ENCODE measurements at places on chromosomes 16 and 17. TPM values are rescaled to one million over a fixed set of nuclear protein-coding genes. Genes with fewer than 3 reads are reported as not detected.
A peak's percentile ranks its signal among the peaks of the same experiment; 100 is the strongest.

GRCh38 chr17:73968680-73969079, 234.8 kb upstream of the RPL38 start:
- no peaks in the 10 kb centered on the region for H3K36me3 ChIP-seq
- no peaks in the 10 kb centered on the region for H3K4me1 ChIP-seq

DNA sequence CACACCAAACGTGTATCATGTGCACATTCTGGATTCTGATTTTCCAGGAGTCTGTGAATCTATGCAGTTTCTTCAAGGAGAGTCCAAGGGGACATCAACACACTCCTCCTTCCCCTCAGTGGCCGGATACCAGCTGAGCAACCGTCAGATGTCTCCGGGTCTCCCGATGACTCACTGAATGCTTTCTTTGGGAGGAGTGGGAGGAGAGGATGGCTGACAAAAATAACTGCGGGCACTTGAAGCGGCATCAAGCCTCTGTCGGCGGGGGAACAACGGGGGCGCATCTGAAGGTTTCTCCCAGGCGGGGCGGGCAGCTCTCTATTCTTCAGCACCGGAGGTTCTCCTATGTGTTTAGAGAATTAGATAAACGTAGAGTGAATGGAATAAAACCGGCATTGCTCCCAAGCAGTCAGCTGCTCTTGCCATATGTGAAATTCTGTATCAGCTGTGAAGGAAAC, 24.6 kb upstream of the LRRC75A start:
- no peak overlapping the region for H3K27ac ChIP-seq
- peaks cover 12% of the 10 kb centered on the region for H3K4me1 ChIP-seq

- no peaks in the 10 kb centered on the region for H3K36me3 ChIP-seq
- peaks cover 7% of the 10 kb centered on the region for H3K4me1 ChIP-seq
- H3K27ac ChIP-seq = no peak overlapping the region
- no peak for DNase-seq
- no peaks in the 10 kb centered on the region for H3K27me3 ChIP-seq
- H3K4me3 ChIP-seq = no peak overlapping the region
Observed at GRCh38 chr17:27654136-27654535, 23.1 kb downstream of the LGALS9 start.

DNA sequence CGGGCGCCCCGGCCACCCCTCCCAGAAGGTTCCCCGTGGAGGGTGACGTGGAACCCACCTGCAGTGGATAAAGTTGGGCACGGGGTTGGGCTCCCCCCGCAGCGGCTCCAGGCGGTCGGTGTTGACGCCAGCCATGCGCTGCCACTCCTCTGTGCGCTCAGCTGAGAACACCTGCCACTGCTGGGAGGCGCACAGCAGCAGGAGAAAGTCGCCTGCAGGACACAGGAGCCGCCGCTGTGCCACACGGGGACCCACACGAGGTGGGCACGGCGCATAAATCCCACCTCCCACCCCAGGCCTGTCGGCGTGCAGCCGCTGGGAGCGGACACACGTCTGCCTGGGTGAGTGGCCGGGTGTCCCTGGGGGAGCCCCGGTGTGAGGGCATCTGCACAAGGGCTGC, 20.7 kb downstream of the CTU2 start:
- no peaks in the 10 kb centered on the region for H3K27me3 ChIP-seq
- DNase-seq = no peak
- H3K4me3 ChIP-seq = no peak overlapping the region
- no peak overlapping the region for H3K27ac ChIP-seq

- H3K4me3 ChIP-seq = no peak overlapping the region
- no peak overlapping the region for H3K27ac ChIP-seq
- H3K36me3 ChIP-seq = no peaks in the 10 kb centered on the region
- DNase-seq = no peak
- H3K4me1 ChIP-seq = no peaks in the 10 kb centered on the region
- H3K27me3 ChIP-seq = no peaks in the 10 kb centered on the region
Observed at GRCh38 chr16:2948807-2949704, 15.0 kb upstream of the KREMEN2 start.

DNA sequence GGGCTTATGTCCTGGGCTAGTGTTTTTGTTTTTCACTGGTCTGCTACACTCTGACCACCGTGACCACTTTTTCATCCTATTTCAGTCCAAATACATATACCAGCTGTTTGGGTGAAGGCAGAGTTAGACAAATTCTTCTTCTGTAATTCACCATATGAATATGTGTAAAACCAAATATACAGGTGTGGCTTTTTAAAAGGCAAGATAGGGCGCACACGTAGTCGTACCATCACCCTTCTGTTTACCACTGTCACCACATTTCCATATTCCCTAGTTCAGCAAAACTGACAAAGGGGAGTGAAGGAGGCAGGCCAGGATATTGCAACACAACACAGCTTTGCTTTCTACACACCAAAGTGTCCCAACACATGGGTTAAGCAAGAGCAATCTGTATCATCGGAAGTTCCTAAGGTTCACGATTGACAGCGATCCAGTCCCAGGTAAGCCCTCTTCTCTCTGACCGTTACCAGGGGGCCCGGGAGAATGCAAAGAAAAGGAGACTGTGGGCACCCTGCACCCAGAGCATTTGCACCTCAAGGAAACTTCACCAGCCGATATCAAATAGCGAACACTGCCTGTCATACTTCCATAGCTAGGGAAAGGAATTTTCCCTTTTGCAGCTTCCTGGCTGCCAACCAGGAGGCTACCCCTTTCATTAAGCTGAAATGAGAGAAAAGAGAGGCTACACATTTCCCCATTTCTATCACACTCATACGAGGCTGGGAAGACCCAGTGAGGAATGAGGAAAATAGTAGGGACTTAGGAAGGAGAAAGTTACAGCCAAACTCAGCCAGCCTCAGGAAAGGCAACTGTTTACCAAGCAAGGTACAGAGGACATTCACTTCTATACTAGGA, 23.1 kb downstream of the CREBBP start:
- H3K27ac ChIP-seq = peak overlapping the region; percentile 7
- H3K36me3 ChIP-seq = no peaks in the 10 kb centered on the region
- DNase-seq = no peak
- H3K4me3 ChIP-seq = no peak overlapping the region

GRCh38 chr16:528111-529011, 849 bp downstream of the CAPN15 start:
- H3K36me3 ChIP-seq = peaks cover 21% of the 10 kb centered on the region
- H3K27me3 ChIP-seq = no peaks in the 10 kb centered on the region
- H3K27ac ChIP-seq = peak overlapping the region; percentile 92
- peaks cover 21% of the 10 kb centered on the region for H3K4me1 ChIP-seq
- peak; percentile 24 for DNase-seq
- H3K4me3 ChIP-seq = peak overlapping the region; percentile 95

DNA sequence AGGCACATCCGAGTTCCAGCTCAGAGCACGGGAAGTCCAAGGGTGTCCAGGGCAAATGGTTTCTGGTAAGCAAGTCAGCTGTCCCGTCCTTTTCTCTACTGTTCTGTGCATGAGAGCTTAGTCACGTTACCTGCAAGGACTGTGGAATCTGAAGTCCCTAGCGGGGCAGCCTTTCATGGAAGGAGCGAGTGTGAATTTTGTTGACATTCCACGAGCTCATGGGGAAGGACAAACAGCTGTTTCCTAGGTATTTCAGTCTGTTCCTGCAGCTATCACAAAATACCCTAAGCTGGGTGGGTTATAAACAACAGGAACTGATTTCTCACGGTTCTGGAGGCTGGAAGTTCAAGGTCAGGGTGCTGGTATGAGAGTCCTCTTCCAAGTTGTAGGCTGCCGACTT, 109.2 kb downstream of the SDR42E1 start:
- H3K4me1 ChIP-seq = no peaks in the 10 kb centered on the region
- no peak overlapping the region for H3K27ac ChIP-seq
- no peak overlapping the region for H3K4me3 ChIP-seq
- no peaks in the 10 kb centered on the region for H3K27me3 ChIP-seq

- H3K36me3 ChIP-seq = no peaks in the 10 kb centered on the region
- H3K27me3 ChIP-seq = peaks cover 44% of the 10 kb centered on the region
- peak; percentile 16 for DNase-seq
- H3K4me3 ChIP-seq = no peak overlapping the region
- no peak overlapping the region for H3K27ac ChIP-seq
Observed at GRCh38 chr17:33667052-33667509, 374.0 kb upstream of the ASIC2 start.

DNA sequence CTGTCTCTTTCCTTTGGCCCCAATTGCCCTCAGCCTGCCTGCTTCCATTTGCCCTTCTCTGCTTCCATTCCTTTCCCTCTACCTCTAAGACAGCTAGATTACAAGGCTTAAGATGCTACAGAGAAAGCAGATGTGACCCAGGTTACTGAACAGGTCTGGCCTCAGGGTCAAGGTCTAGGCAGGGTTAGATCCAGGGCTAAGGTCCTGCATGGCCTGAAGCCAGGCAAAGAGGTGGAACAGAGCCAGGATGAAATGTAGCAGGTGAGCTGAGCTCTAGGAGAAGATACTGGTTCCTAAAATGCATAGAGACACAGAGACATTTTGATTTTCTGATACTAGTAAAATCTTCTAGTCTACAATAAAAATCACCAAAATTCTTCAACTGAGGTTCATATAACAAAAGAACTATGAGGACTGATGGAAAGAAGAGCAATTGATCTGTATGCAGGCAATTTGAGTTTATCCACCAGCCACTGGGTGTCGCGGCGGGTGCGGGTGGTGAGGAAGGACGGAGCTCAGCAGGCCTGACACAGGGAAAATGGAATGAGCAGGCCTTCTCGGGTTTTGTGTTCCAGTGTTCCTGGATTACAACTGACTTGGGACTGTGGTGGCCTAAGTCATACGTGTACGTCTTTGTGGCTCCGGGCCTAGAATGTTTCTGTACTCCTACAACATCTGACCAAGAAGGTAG, 95.9 kb downstream of the MYH10 start:
- no peaks in the 10 kb centered on the region for H3K27me3 ChIP-seq
- no peaks in the 10 kb centered on the region for H3K4me1 ChIP-seq
- no peak overlapping the region for H3K27ac ChIP-seq
- H3K4me3 ChIP-seq = no peak overlapping the region

- H3K4me3 ChIP-seq = no peak overlapping the region
- no peaks in the 10 kb centered on the region for H3K27me3 ChIP-seq
- H3K4me1 ChIP-seq = no peaks in the 10 kb centered on the region
Observed at GRCh38 chr16:65196420-65197075, 74.7 kb upstream of the CDH11 start.

- H3K36me3 ChIP-seq = peaks cover 83% of the 10 kb centered on the region
- no peaks in the 10 kb centered on the region for H3K27me3 ChIP-seq
- peak overlapping the region; percentile 37 for H3K4me3 ChIP-seq
- H3K27ac ChIP-seq = peak overlapping the region; percentile 34
- peaks cover 58% of the 10 kb centered on the region for H3K4me1 ChIP-seq
Observed at GRCh38 chr17:64503341-64503740, 2.7 kb downstream of the DDX5 start.

- H3K27me3 ChIP-seq = no peaks in the 10 kb centered on the region
- no peaks in the 10 kb centered on the region for H3K36me3 ChIP-seq
- no peak overlapping the region for H3K27ac ChIP-seq
- DNase-seq = no peak
- no peaks in the 10 kb centered on the region for H3K4me1 ChIP-seq
- H3K4me3 ChIP-seq = no peak overlapping the region
Observed at GRCh38 chr16:88292007-88292970, 90.5 kb upstream of the ZNF469 start.

DNA sequence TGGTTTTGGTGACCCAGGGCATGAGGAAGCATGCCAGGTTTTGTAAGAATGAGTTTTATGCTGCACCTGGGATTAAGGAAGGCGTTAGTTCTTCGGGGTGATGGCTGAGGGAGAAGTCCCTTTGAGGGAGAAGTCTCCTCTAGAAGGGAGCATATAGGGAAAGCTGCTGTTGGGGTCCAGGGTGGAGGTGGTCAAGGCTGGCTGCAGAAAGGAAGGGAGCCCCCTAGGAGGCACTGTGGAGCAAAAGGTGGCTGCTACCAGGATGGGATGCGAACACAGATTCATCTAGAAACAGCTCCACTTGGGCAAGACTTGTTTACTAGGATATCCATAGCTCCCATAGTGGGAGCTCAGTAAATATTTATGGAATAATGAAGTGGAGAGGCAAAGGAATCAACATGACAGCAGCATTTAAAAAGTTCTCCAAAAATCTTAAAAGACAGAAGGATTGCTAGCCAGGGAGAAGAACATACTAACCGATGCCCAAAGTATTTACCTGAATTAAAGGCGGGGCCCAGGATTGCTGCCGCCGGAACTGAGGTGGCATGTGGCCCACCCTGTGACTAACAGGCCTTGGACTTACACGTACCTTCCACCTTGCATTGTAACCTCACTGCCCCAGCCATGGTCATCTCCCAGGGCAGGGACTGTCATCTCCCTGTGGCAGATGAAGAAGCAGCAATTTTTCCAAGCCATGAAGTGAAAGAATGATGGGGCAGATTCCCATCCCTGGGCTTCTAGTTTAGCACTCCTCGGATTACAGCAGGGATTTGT, 7.1 kb upstream of the LPCAT2 start:
- no peaks in the 10 kb centered on the region for H3K36me3 ChIP-seq
- peaks cover 26% of the 10 kb centered on the region for H3K4me1 ChIP-seq
- peaks cover 6% of the 10 kb centered on the region for H3K27me3 ChIP-seq
- no peak overlapping the region for H3K4me3 ChIP-seq

- H3K4me3 ChIP-seq = no peak overlapping the region
- H3K36me3 ChIP-seq = no peaks in the 10 kb centered on the region
Observed at GRCh38 chr17:65920996-65921395, 270.9 kb downstream of the CEP112 start.

DNA sequence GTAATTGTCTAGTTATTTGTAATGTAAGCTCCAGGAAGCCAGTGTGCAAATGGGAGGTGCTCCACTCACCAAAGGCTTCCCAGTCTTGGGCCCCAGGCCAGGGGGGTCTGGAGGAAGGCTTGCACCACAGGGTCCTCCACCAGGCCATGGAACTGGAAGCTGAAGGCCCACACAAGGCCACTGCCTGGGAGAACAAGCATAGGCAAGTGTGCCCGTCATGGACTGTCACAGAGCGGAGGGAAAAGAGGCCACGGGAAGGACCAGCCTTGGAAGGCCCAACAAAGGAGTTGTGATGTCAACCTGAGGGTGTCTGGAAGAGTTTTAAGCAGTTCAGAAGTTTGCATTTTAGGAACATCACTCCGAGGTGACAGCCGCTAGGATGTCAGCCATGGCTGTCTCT, 3.0 kb upstream of the SRRM2 start:
- no peak overlapping the region for H3K27ac ChIP-seq
- H3K4me3 ChIP-seq = no peak overlapping the region
- no peaks in the 10 kb centered on the region for H3K27me3 ChIP-seq
- peaks cover 29% of the 10 kb centered on the region for H3K36me3 ChIP-seq

DNA sequence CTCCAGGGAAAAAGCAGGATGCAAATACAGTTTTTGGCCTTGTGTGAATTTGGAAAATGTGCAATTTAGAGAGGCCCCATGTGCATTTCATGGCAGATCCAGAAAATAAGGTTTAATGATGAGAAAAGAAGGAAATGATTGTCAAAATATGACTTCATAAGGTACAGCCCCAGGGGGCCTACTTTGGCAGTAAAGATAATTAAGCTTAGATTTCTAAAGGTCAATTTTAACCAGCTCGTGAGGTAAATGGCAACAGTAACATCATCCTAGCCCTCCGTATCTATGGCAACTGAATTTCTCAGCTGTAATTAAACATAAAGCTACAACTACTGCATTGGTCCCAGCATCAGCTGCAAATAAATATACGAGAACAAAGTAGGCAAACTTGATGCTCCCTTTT, 30.0 kb upstream of the PRSS54 start:
- no peaks in the 10 kb centered on the region for H3K4me1 ChIP-seq
- H3K27me3 ChIP-seq = peaks cover 7% of the 10 kb centered on the region
- no peaks in the 10 kb centered on the region for H3K36me3 ChIP-seq

GRCh38 chr17:2995886-2996809, 67.3 kb downstream of the OR1D5 start:
- H3K4me3 ChIP-seq = no peak overlapping the region
- no peak for DNase-seq
- no peaks in the 10 kb centered on the region for H3K4me1 ChIP-seq
- no peaks in the 10 kb centered on the region for H3K36me3 ChIP-seq
- H3K27ac ChIP-seq = no peak overlapping the region
- no peaks in the 10 kb centered on the region for H3K27me3 ChIP-seq

The KRTAP2-1 gene
- total RNA-seq = not detected

The FASN gene
- 387 TPM for total RNA-seq

The ZPBP2 gene
- not detected for total RNA-seq

The TMEM235 gene
- not detected for total RNA-seq

The RND2 gene
- 0.05 TPM for total RNA-seq

All from activated T-helper 2 cell treated with anti-CD3 and anti-CD28 coated beads, Interferon-gamma antibody, Interleukin-2, Interleukin-4, amounts not matched to agents 10 μg/mL and 5 μg/mL and 100 μg/mL, durations not matched to agents 14 hours and 24 hours and 36 hours (primary cell).